Activated T-cell treated with anti-CD3 and anti-CD28 coated beads, Interleukin-2, amount 50 U/mL, for 24 hours (primary cell): ENCODE measurements at places on chromosomes 4 and X.

DNA sequence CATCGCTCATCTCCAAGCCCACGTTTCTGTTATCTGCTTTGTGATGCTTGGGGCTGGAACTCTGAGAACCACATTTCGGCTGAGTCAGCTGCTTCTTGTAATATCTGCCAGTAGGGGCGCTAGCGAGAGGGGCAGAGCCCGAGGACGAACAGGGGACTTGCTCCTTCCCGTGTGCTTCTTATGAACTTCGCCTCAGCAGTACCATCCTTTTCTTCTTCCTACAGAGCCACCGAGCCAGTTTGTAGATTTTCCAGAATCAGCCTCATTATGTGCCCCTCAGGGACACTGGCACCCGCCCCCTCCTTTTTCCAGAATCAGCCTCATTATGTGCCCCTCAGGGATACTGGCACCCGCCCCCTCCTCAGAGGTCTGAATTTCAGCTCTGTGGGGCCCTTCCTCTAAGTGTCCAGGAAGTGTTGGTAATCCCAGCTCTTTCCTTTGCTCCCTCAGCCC is 441.7 kb upstream of the RASGEF1B start:
- DNase-seq, result peak; percentile 54

DNA sequence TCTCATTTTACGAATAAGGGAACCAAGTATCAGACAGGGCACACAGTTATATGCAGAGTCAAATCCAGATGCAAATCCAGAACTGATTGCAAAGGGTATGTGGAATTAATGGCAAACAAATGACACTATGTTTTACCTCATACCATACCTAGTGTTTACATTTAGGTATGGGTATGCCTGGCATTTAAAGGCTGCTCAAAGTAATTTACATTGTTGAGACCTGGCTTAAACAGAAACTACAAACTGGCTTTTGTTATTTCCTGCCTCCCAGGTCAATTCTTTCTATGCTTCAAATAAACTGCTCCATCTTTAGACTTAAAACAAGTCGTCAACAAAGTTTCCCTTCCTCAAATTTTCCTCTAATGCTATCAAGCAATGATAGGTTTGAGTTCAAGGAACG is 33.7 kb downstream of the ANKRD17 start:
- DNase-seq, result no peak

GRCh38 chr4:90025248-90025647 is 101.9 kb upstream of the CCSER1 start:
- DNase-seq, result no peak

DNA sequence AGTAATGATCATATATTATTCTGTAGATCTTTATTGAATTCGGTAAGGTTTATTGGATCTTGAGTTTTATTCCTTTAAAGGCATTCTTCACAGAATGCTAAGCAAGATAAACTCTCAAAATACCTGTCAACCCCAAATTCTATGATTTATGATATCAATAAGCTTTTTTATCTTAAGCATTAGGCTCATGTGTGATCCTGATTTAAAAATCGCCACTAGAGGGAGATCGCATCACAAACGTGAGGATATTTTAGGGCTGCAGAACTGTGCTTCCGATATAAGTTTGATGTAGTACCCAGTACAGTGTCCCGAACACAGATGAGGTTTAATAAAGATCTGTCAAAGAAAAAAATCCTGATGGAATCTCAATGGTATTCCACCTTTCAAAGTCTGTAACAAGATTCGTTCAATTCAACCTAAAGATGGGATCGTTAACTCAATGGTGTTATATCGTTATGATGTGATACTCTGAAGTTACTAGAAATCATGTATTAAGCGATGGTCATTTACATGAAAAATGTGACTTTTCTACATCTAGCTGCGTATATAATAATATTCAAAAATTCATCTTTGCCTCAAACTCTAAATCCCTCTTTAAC is 169.0 kb downstream of the CORIN start:
- DNase-seq, result no peak

- no peak for DNase-seq
These were observed 187.6 kb downstream of the TSPAN5 start for GRCh38 chr4:98470831-98471230.

GRCh38 chrX:16014171-16014570 is 109.2 kb upstream of the GRPR start:
- DNase-seq, result no peak

DNA sequence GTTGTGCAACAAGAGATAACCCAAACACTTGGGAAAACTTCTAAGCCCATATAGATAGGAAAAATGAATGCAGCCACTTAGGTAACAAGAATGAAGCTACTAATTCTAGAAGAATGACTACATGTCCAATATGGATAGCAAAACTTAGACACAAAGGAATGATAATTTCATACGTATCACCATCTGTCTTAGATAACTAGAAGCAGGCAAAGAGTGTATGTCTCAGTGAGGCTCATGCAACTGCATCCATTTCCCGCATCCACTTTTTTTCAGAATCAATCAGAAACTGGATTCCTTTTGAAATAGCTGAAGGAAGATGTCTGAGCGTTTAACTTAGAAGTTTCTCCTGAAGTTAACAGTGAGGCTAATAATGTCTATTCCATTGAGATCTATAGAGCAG is 408.7 kb upstream of the PITX2 start:
- no peak for DNase-seq

DNA sequence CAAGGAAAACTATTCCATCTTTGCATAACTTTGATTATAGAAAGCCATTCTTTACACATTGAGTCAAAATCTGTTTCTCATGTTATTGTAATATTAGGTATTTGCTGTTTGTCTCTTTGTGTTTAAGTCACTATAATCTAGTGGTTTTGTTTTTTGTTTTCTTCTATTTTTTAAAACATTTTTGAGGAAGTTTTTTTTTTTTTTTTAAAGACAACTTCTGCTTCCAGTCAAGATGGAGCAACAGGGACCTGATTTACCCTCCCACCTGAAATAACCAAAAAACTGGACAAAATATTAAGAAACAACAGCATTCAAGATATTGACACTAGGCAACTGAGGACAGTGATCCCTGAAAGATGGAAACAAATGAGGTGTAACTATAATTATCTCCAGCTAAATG is 18.4 kb upstream of the NSUN7 start:
- DNase-seq, result no peak

DNA sequence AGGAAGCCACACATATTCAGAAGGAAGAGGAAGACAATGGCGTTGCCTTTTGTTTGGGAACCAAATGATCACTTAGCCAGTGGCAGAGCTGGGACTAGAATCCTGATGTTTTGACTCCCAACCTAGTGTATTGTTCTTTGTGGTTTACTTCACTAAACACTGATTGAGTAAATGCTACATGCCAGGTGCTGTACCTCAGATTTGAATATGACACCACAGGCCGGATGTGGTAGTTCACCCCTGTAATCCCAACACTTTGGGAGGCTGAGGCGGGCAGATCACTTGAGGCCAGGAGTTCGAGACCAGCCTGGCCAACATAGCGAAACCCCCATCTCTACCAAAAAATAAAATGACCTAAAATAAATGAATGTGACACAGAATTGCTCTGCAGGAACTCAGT is 8.4 kb downstream of the NDUFA1 start:
- no peak for DNase-seq

DNA sequence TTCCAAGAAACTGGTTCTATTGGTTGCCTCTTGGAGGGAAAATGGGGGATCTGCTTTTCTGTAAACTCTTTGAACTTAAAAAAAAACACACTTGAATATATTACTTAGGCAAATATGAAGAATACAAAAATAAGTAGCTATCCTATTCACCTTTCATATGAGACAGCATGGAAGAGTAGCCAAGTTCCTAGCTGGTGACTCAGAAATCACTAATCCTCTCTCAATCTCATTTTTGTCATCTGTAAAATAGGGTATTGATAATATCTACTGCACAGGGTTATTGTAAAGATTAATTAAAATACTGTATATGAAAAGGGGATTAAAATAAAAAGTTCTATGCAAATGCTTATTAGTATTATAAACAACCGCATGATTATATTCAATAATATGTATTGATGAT is 12.7 kb downstream of the MGARP start:
- no peak for DNase-seq

- DNase-seq, result no peak
These were observed 15.1 kb upstream of the REPS2 start for GRCh38 chrX:16931371-16931770.

DNA sequence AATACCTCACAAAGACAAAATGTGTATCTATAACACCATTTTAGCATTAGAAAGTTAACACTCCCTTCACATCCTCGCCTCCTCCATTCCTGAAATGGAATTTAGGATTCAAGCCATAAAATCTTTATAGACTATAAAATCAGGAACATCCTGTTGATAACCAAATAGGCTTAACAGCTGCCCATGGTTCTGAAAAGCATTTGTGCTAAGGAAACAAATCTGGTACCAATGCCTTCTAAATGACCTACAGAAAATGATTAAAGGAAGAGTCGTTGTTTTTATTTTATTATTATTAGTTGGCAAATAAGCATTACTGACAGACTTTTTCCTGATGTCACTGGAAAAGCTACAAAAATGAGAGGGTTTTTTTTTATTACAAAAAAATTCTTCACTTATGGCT is 79.8 kb downstream of the PAPSS1 start:
- no peak for DNase-seq

GRCh38 chrX:6074532-6074931 is 154.1 kb downstream of the NLGN4X start:
- DNase-seq, result no peak

DNA sequence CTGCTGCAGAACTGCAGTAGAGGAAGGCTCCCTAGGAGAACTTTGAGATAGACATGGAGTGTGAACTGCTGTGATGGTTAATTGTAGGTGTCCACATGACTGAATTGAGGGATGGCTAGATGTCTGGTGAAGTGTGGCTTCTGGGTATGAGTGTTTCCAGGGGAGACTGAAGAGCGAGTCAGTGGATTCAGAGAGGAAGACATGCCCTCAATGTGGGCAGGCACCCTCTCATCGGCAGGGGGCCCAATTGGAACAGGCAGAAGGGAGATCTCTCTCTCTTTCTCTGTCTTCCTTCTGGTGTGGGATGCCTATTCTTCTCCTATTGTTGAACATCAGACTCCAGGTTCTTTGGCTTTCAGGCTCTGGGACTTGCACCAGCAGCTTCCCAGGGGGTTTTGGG is 304.7 kb upstream of the GATB start:
- DNase-seq, result no peak

DNA sequence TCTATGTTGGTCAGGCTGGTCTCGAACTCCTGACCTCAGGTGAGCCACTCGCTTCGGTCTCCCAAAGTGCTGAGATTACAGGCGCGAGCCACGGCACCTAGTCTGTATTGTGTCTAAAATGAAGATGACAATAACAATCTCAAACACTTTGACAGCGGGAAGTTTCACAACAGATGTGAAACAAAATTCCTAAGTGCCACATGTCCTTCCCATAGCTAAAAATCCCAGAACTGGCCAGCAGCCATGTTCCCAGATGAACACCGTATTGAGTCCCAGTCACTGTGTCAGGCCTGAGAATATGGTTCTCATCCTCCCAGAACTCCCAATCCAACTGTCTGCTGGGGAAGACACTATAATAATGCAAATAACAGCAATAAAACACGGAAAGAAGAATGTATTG is 16.4 kb upstream of the KLHL8 start:
- DNase-seq, result no peak

GRCh38 chrX:63758011-63758410 is 27.0 kb downstream of the ARHGEF9 start:
- DNase-seq, result no peak

- no peak for DNase-seq
These were observed 694 bp downstream of the PDS5A start for GRCh38 chr4:39976945-39977488.

DNA sequence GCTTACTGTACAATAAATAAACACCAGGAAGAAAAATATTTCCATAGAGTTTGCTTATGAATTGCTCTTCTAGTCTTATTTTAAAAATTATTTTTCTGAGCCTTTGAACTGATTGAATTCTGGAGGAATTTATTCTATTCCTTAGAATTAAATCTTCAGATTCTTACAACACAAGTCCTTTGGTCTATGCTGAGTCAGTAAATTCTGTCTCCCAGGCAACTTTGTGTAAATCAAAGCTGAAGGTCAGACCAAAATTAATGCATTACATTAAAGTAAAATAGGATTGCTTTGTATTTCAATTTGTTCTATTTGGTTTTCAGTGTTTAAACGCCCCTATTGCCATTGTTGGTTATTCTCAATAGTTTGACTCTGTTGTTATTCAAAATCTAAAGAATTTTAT is 26.8 kb upstream of the STPG2 start:
- no peak for DNase-seq

DNA sequence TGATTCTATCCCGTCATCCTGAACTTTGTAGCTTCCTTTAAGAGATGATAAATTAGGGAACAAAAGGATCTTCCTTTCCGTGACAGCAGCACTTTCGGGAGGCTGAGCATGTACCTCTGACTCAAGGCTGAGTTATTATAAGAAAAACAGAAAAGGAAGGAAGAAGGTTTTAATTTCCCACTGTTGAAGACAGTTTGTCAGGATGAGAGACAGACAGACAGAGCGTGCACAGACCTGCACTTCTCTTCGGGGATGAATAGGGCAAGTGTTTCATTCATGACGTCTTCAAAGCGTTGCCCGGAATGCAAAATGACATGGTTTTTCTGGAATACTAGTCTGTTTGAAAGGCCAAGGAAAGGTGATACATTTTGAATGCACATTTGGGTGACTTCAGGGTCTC is 405.3 kb upstream of the FAT1 start:
- no peak for DNase-seq

- DNase-seq, result no peak
These were observed 77.6 kb downstream of the FBXL5 start for GRCh38 chr4:15577508-15577907.

DNA sequence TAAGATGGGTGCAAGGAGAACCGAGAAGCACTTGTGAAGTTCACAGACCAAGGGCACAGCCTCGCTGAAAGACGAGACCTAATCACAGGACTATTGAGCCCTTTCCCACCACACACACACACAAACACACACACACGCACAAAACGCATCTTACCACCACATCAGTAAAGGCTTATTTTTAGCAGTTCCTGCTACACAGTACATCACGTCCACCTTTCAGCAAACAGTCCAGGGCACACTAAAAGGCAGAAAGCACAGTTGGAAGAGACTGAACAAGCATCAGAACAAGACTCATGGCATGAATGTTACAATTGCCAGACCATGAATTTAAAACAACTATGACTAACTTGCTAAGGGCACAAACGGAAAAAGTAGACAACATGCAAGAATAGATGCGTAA is 83.6 kb upstream of the MAPK10 start:
- DNase-seq, result no peak

DNA sequence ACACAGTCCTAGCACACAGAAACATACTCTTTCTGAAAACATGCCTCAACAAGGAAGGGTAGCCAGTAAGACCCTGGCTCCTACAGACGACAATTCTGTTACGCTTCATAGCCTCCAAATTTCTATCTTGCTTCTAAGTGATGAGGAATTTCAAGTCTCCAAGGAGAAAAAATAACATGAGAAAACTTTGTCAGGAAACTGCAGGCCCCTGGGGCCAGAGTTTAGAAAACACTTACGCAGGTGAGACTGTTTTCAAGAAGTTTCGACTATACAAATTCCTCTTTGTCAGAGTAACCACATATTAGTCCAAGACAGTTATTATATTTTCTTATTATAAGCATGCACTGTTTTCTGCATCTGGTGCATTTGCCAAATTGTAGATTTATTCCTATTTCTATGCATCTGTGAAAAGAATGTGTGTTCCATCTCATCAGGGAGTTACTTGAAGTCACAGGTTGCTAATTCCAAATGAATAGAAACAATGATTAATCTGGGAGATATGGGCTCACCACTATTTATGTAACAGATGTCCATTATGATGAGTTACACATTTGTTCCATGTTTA is 30.3 kb upstream of the HCCS start:
- no peak for DNase-seq
